ENCODE measurements at places on chromosomes 5 and 9. TPM values are rescaled to one million over a fixed set of nuclear protein-coding genes. Genes with fewer than 3 reads are reported as not detected.

DNA sequence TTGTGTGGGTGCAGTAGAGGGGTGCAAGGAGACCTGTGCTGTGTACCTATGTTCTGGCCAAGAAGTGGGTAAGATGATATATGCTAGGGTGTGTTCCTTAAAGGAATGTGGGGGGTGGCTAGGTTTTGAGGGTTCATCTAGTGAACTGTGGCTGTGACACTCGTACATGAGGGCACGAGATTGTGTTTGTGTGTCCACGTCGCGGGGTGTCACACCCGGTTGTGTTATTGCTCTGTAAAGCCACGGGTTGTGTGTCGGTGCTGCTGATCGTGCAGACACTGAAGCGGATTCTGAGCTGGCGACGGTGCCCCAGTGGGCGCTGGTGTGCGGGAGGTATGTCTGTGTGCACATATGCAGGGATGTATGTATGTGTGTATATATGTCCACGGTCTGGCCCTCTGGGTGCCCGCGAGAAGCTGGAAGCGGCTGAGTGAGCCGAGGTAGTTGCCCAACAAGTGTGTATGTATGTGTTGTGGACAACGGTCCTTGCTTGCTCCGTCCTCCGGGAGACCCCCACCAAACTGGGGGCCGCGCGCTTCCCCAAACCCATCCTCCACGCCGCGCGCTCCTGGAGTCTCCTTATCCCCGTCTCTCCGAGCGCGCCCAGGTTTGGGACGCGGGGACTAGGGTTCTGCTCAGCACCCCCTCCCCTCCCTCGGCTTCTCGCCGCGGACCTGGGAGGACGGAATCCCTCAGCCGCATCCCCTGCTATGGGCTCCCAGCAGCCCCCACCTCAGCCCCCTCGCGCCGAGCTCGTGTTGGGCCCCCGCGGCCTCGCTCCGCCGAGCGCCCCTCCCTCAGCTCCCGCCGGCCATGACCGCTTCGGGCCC lies 639 bp downstream of the PCDH1 start:
- peak; percentile 56 for DNase-seq

DNA sequence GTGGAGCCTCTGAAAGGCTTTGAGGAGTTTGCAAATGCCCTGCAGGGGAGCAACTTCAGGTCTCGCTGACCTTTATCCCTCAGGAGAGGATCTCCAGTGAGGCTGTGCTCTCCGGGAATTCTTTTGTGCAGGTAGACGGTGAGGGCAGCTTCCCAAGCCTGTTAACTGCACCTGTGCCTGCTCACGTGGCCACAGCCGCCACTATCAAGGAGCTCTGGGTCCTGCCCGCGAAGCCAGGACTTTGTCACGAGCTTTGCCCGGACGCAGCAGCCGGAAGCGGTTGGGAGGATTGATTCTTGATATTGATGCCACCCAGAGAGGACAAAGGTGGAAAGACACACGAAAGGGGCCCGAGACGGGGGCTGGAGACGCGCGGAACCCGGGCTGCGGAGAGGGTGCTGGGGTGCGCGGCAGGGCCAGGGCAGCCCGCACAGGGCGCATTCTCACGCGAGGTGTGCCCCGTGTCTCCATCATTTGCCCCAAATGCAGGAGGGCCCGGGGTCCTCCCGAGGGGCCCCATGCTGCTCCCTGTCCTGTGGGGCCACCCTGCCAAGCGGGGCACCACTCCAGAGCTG lies 18.2 kb downstream of the SLC9A3 start:
- DNase-seq: no peak

DNA sequence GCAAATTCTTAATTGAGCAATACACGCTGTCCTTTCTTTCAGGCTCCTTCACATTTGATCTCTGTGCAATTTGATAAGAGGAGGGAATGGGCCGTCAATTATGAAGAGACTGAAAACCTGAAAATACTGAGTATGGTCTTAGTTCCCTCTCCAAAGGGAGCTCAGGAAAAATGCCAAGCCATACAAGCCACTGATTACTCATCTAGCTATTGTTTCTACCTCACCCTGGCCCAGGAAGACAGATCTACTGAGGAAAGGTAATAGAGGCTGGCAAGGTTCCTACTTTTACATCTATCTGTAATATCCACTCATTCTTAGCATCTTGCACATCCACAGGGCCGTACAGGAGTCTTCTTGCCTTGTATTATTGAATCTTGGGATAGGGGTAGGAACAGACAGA lies 23.7 kb upstream of the TNC start:
- DNase-seq: no peak

GRCh38 chr5:149886060-149886459 lies 58.5 kb downstream of the PDE6A start:
- no peak for DNase-seq

- no peak for DNase-seq
Observed at GRCh38 chr5:122871661-122872060, 26.2 kb downstream of the SNX24 start.

DNA sequence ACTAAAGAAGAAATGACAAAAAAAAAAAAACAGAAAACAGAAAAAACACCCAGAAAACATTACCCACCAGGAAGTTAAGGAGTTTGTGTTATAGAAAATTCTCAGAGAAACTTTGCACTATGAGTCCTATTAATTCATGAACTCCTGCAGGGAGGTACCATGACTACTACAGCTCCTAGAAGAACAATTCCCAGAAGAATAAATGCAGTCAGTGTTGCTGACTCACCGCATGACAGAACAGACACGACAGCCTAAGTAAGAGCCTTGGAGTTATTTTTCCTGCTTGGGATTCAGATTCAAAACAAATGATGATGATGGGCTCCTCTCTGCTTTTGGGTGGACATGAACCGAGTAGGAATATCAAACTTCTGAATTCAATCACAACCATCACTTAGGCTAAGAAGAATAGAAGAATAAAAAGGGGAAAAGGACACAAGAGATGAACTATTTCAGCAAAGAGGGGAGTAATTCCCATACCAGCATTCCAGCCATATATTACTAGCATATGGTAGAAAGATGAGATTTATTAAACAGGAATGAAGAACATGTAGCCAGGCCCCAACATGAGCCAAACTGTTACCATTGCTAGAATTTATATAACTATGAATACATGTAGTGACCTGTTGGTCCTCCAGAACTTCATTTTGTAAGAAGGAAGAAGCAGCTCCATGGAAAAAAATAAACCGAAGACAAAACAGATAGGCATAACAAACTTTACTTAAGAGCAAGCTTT lies 209.6 kb upstream of the PDE4D start:
- no peak for DNase-seq

DNA sequence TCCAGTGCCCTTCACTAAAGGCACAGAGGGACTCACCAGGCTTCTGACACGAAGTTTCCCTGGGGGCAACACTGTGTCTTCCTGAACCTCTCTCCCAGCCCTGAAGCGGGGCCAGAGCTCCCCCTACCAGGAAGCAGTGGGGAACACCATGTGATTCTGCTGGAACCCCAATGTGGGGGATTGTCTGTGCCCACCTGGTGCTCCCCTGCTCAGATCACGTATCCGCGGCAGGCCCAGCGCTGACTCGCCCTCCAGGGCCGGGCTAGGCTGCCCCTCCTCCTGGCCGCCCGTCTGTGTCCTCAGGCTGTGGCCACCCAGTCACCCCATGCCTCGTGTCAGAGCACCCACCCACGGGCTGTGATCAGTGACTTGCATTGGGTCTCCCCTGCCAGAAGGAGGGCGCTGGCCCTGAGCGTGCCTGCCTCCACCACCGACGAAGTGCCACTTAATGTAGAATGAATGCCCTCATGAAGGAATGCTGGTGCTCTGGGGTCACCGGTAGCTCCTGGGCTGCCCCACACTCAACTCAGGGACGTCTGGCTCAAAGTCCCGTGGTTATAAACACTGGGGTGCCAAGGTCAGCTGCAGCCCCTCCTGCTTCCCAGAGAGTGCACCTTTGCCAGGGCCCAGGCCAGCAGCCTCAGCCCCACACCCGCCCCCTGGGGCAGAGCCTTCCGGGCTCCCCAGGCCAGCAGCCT lies 22.1 kb downstream of the SARDH start:
- DNase-seq: no peak

- no peak for DNase-seq
Observed at GRCh38 chr9:99931155-99931840, 24.8 kb downstream of the STX17 start.

DNA sequence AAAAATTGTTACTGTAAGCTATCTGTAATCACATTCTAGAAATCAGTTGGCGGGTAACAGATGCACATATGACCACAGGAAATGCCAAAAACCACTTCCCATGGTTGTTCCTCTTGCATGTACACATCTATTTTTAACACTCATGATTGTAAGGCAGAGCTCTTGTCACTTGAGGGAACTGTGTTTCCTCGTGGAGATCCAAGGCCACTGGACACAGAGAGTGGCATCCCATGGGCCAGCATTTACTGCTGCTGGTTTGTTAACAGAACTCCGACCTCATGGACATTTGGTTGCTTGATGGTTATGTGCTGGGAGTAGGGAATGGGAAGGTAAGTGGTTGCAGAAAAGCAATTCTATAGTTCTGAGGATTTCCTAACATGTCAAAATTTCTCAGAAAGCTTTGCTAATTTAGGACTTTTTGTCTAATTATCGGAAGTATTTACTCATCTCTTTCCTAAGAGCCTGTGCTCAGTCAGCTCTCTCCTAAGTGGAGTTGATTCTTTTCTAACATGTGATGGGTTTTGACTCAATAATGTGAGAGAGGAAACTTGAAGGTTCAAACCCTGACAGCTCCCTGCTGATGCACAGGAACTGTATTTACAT lies 202.0 kb upstream of the NR3C1 start:
- DNase-seq: no peak

- no peak for DNase-seq
Observed at GRCh38 chr5:11715461-11716196, 188.6 kb downstream of the CTNND2 start.

DNA sequence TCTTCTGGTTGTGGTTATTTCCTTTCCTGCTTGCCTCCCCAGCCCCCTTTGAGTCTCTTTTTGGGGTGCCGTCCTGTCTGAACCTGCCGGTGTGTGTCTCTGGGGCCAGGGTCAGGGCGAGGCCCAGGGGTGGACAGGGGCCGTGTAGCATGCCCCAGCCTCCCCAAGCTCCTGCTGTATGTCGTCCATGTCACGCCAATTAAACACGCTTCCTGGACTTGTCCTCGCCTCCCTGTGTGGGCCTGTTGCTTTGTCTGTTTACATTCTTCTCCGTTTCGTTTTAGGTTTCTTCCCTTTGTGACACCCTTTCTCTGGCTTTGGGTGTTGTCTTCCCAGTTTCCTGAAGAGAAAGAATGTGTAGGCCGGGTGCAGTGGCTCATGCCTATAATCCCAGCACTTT lies 28.5 kb upstream of the HMCN2 start:
- no peak for DNase-seq

DNA sequence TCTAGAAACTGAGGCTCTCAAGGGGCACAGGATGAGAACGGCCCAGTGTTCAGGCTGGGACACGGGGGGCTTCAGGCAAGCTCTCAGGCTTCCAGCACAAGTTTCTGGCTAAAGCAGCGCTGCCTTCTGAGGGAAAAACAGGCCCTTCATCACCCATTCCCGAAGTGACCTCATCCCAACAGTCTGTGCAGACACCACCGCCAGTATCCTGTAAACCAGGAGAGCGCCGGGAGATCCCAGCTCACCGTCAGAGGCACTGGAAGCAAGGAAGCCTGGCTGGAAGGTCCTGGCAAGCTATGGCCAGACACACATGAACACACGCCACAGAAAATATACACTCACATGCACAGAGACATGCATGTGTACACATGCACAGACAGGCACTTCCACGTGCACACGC lies 8.8 kb downstream of the SLC12A7 start:
- no peak for DNase-seq

DNA sequence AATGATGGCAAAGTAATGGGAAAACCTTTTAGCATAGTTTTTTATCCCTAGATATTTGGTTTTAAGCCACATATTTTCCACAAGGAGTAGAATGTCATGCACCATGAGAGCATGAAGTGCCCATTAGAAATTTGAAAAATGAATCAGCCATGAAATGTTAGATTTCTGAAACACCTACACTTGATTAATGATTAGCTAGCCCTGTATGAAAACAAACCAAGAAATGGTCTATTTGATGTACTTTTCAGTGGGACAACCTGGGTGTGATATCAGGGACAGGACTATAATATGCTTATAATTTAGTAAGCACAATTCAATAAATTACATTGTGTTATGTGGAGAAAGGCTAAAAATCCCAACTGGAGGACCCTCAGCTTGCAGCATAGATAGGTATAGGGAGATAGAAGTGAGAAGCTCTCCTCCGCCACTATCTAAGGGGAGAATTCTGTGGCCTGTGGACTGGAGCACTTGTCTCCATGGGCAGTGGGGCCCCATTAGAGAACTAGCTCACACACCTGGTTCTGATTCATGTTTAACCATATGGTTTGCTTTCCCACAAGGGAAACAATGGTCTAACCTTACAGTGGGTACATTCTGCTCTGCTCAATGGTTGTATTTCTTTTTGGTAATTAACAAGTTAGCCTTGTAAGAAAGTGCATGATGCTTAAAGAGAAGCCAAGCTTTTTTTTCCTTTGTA lies 35.2 kb downstream of the NUP214 start:
- DNase-seq: no peak

GRCh38 chr9:129597355-129598088 lies 23.4 kb downstream of the C9orf50 start:
- peak; percentile 78 for DNase-seq

DNA sequence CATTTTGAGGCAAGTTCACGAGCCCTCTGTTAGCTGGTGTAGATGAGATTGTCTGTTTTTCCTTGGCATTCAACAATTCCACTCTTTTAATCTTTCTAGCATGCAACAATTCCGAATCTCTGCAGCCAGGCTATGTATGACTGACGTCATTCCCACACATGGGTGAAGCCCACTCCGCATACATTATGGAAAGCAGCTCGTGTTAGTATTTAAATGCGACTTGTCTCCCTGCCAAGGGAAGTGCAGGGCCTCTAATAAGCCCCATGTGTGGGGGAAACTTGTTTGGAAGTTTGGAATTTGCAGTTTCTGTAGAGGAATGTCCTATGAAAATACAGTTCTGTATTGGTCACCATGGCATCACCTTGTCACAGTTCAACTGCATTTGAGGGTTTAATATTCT lies 146.0 kb upstream of the FBXL7 start:
- peak; percentile 67 for DNase-seq

DNA sequence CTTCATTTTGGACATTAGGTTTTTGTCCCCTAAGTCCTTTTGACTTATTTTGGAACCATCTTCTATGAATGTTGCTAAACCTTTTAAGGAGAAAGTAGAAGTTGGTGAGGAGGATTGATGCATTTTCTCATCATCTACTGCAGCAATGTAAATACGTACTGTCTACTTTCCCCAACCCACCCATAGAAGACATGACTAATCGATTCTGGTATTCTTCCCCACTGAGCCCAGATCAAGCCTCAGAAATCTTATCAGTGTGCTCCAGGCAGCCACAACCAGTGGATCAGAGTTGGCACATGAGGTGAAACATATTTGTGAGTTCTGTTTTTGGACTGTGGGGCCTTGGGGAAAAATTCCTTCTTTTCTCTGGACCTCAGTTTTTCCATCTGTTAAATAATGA lies 57.7 kb downstream of the FGF18 start:
- DNase-seq: no peak

GRCh38 chr5:1406681-1407640 lies 38.3 kb downstream of the SLC6A3 start:
- DNase-seq: no peak

GRCh38 chr5:76742583-76742982 lies 26.7 kb downstream of the F2R start:
- DNase-seq: no peak

IL13 gene
- polyA plus RNA-seq: not detected

IL3 gene
- polyA plus RNA-seq: not detected

CDH6 gene
- 1.9 TPM for polyA plus RNA-seq

TAF1L gene
- polyA plus RNA-seq: not detected

CETN3 gene
- 25.4 TPM for polyA plus RNA-seq

TMCO6 gene
- polyA plus RNA-seq: 7.6 TPM

SARDH gene
- polyA plus RNA-seq: 4.7 TPM

SLC4A9 gene
- polyA plus RNA-seq: not detected

Data from brain (organoid and tissue), 16 donors.